CD4-positive, alpha-beta T cell treated with Interleukin-6 for 4 hours (primary cell): ENCODE measurements at places on chromosomes 7 and 10.
A peak's percentile ranks its signal among the peaks of the same experiment; 100 is the strongest.

DNA sequence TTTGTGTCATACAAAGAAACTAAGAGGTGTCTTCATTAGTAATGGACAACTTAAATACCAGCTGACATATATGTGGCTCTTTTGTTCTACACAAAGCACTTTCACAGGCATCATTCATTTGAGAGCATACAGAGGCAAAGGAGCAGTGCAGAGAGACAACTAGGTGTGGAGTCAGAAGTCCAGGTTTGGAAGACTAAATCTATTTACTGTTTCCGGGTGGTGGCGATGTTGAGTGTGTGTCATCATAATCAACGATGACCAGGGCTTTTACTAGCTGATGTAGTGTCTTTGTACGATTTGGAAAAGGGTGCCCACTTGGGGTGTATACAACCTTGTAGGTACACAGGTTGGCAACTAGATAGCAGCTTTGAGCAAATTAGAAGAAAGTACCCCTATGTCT, 195.5 kb upstream of the CCDC6 start:
- no peak for DNase-seq

DNA sequence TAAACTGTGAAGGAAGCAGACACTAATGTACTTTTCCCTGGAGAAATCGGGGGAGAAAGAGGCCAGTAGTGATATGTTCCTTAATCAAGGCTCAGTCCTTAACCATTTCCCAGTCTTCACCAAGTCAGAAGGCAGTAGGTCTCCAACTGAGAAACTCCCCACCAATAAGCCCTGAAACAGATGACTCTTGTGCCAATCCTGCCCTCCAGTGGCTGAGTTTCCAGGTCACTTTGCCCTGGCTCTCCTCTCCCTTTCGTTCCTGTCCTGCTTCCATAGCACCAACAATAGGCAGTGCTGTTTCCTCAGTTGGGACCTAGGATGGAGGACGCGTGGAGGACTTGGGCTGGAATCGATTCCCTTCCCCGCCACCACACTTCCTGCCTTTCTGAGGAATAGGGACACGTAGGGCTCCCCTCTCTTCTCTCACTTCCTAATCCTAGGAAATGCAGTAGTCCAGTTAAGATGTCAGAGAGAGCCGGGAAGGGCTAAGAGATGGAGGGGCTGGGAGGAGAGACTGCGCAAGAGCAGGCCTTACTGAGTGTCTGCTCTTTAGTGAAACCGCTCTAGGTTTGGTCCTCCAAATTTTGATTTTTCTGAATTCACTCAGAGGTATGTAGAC, 23.4 kb downstream of the ATOH7 start:
- no peak for DNase-seq

DNA sequence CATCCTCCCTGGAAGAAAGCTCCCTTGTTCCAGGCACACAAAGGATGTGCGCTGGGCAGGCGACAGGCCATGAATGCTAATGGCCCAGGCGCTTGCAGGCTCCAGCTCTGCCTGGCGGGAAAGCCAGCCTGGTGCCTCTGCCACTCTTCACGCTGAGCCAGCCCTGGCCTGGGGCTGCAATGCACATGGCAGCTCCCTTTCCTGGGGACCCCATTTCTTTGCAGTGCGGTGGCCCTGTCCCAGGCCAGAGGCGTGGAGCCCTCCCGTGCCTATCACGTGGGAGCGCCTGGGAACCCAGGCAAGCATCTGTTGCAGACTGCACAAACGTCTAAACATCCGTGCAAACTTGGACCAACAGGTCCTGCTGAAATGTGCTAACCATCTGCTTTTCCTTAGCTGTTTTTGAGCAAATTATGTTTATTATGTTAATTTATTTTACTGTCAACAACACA, 152.1 kb upstream of the LYZL2 start:
- DNase-seq, result no peak

DNA sequence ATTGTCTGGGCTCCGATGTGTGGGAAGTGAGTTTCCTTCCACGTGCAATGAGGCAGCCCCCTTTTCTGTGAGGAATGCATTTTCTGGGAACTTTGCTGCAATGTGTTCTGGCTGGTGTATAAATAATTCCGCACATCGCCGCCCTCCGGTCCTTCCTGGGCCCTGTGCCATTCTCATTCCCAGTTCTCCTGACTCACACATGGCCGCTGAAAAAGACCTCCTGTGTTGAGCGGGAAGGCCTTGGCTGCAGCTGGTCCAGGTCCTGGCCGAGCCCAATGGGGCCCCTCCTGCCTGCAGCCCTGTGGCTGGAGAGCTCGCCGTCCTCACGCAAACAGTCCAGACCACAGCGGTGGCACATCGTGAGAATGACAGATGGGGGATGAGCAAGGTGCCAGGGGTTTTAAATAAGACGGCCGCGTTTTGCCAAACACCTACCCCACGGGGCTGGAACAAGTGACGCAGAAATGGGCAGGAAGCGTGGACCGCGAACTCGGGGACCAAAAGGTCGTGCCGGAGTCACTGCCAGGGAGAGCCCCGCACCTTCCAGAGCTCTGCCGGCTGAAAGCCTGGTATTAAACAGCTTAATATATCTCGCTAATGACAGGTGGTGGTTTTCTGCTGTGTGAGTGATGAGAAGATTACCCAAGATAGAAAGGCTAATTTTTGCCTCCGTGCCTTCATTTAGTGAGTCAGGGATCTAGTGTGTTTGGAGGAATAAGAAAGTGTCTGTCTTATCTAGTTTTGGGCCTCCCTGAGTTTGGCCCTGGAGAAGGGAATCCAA, 37.0 kb downstream of the FAM20C start:
- DNase-seq, result no peak

DNA sequence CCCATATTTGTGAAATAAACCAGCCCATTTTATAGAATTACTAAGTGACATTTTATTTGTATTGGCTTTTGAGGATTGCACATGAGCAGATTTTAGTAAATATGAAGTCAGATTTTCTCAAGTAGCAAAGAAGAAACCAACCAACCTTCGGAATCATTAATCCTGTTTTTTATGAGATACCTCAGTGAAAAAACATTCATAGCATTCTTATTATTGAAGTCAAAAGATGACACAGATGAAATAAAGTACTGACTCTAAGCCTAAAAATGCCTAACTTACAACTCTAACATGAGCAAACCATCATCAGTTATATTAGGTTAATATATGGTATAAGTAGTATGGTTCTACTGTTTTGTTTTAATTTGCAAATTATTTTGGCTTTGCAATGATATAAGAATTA, 59.9 kb upstream of the AGBL3 start:
- DNase-seq, result no peak

DNA sequence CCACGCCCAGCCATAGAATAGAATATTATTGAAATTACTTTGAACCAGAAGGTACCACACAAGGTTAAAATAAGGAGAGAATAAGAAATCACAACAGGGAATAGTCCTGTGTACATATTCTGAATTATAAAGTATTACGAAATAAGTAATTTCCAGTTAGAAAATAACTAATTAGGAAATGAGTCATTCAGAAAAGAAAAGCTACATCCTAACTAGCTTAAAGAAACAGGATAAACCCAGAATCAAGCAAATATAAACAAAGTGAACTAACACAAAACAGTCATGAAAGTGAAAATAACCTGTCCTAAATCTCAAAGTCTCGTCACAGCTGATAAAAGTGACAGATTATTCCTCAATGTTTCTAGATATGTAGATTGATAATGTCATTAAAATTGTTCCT, 74.8 kb upstream of the NEBL start:
- no peak for DNase-seq

GRCh38 chr10:42980553-42981357, 96.1 kb upstream of the RET start:
- DNase-seq, result no peak

DNA sequence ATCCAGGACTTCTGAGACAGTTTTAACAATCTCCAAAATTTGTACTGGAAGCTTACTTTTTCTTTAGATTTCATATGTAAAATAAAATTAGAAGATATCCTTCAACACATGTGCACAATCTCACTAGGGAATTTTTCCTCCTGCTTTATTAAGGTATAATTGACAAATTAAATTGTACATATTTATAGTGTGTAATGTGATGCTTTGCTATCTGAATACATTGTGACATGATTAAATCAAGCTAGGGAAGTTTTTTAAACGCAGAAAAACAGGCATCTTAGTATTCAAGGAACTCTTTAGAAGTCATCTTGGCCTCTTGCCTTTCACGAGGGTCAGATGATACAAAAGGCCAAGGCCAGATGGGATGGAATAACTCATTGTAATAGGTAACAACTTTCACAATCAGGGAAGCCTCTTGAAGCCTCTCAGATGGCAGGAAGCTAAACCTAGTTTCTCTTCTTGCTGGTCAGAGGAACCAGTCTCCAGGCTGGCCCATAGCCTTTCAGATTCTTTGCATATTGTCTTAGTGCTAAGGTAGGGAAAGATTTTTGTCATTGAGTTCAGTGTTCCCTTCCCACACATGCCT, 78.7 kb downstream of the RHOBTB1 start:
- DNase-seq, result no peak

- no peak for DNase-seq
Measured at GRCh38 chr10:129707406-129708388, 240.7 kb downstream of the MGMT start.

DNA sequence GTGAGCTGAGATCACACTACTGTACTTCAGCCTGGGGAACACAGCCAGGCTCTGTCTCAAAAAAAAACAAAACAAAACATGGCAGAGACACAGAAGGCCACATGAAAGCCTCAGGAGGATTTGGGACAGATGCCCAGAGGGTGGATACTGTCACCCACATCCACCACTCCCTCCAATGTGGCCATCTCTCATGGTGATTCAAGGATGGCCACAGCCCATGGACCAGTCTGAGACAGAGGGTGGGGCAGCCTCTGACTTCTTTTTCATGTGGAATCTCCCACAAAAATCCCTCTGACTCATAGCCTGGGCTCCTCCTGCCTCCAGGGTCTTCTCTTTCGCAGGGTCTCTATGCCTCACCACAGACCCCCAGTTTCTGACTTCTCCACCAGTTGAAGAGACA, 59.0 kb upstream of the GTF2I start:
- DNase-seq, result no peak

DNA sequence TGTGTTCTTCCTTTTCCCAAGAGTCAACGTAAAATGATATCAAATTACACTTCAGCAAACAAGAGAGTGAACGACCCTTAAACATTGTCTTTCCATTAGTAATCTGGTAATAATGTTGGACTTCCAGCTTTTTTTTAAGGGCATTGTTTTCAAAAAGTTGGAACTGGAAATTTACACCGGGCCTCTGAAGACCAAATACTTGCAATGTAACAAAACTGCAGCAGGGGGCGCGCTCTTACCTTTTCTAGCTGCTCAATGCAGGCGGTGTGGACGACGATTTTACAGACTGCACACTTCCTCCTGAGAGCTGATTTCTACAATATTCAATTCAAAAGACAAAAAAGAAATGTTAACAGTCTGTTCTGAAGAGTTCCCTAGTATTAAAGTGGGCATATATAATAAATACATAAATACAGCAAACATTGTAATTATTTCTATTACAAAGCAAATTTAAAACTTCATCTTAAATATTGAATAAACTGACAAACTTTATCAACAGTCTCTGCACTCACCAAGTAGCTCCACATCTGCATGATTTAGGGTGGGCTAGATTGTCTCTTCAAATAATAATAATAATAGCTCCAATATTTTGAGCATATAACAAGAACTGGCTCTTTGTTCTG, 190.4 kb downstream of the DGKI start:
- peak; percentile 50 for DNase-seq

DNA sequence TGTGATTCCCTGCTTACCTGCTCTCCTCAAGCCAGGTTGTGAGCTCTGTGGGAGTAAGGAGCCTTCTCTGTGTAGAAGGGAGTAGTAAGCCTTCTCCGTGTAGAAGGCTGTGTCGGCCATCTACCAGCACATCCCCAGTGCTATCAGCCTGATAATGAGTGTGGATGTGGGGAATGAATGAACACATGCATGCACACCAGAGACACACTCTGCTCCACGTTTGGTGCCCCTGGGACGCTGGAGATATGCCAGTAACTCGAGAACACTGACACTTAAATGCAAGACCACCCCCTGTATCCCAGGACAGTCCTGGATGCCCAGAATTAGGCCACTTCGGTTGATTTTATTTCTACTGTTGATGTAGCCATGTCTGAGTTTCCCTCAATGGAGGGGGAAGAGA, 21.1 kb upstream of the GPR26 start:
- no peak for DNase-seq
